ENCODE measurements at places on chromosomes 1 and 21.
A peak's percentile ranks its signal among the peaks of the same experiment; 100 is the strongest.

GRCh38 chr1:201423655-201424054 lies 2.1 kb upstream of the TNNI1 start:
- DNase-seq: no peak

GRCh38 chr1:171484760-171485374 lies 463 bp upstream of the PRRC2C start:
- DNase-seq: peak; percentile 5

DNA sequence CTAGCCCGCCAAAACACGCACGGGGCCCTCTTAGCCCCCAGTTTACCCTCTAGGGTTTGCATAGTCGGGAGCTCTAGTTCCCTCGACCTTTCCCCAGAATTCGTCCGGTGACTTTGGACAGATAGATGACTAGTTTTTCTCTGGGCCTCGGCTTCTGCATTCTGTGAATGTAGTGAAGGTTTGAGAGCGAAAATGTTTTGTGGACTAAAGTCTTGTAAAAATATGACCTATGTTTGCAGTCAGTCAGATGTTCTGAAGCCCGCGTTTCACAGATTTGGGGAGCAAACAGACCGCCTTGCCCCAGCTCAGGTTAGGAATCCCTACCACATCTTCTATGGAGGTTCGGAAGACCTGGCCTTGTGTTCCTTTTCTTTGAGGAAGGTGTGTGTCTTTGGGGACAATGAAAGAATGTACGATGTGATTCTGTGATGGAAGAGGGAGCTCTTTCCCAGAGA lies 401 bp downstream of the UQCRH start:
- DNase-seq: no peak

GRCh38 chr21:46111857-46112724 lies 14.2 kb downstream of the COL6A2 start:
- DNase-seq: no peak

- no peak for DNase-seq
These were observed 389.7 kb upstream of the RUNX1 start for GRCh38 chr21:35438643-35439404.

DNA sequence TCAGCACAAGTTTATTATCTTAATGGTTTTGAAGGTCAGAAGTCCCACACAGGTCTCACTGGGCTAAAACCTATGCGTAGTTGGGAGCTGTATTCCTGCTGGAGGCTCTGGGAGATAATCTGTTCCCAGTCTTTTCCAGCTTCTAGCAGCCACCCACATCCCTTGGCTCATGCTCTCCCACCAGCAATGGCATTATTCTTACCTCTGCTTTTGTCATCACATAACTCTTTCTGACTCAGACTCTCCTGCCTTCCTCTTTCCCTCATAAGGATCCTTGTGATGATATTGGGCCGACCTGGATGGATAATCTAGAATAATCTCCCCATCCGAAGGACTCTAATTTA lies 122.2 kb upstream of the PRDX6 start:
- no peak for DNase-seq

- DNase-seq: no peak
These were observed 76.0 kb downstream of the POFUT2 start for GRCh38 chr21:45211661-45212060.

GRCh38 chr1:202952818-202953217 lies 5.3 kb downstream of the ADIPOR1 start:
- DNase-seq: peak; percentile 84

DNA sequence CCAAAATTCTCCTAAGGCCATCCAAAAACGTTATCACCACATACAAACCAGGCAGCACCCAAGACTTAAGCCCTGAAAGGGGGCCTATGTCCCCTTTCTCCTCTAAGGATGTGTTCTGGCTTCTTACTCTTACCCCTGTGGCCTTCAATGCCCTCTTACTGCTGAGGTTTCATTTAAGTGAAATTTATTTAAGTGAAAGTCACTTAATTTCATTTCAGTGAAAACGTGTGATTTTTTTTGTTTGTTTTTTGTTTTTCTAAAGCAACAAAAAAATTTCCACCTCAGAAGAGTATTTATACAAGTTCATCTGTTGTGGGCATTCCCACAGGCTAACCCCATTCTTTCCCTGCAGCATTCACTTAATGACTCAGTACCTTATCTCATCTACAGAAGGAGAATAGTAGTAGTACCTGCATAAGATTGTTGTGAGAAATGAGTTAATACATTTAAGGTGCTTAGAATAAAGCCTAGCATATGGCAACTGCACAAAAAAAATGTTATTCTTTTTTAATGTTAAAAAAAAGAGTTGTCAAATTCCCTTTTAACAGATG lies 220.6 kb downstream of the CHRM3 start:
- DNase-seq: no peak

- DNase-seq: no peak
These were observed 22.7 kb upstream of the ACTL8 start for GRCh38 chr1:17732475-17732874.

DNA sequence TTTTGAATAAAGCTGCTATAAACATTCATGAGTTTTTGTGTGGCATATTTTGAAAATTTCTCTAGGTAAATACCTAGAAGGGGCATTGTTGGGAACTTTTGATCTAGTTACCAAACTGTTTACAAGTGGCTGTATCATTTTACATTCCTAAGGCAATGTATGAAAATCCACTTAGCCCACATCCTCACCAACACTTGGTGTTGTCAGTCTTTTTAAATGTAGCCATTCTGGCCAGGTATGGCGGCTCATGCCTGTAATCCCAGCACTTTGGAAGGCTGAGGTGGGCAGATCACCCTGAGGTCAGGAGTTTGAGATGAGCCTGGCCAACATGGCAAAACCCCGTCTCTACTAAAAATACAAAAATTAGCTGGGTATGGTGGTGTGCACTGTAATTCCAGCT lies 5.9 kb upstream of the KCNE2 start:
- DNase-seq: no peak

GRCh38 chr1:212430416-212430815 lies 2.3 kb upstream of the NENF start:
- no peak for DNase-seq

- no peak for DNase-seq
These were observed 66.3 kb upstream of the DIRAS3 start for GRCh38 chr1:68116643-68117235.

DNA sequence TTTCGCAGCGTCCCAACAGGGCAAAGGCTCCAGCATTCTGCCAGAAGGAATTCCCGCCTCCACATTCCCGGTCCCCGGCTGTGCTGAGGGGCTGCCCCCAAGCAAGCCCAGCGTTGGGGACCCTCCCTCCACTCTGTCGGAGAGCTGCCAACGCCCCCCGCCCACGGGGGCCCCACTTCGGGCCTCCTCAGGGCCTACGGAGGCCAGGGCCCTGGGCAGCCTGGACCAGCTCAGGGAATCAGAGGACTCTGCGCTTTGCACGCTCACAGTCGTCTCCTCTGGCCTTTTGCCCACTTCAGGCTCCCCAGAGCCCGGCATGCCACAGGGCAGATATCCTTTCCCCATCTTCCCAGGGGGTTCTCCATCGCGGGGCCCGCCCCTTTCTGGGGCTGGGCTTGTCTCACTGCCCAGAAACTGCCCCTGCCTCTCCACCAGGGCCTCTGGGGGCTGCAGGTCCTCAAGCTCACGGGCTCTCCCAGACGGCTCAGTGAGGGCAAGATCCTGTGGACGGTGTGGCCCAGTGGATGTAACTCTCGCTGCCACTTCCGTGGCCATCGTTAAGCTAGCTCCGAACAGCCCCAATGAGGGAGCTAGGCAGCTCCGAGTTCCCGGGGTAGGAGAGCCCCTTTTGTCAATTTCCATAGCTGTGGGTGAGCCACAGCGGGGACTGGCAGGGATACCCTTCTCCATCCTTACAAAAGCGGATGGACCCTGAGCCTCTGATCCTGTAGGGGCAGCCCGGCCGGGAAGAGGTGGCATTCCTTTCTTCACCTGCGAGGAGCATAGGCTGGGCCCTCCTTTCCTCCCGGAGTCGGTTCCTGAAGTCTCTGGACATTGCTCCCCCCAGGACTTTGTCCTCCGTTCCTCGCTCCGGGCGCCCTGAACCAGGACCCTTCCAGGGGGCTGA lies 2.8 kb downstream of the ITPKB start:
- no peak for DNase-seq

- DNase-seq: peak; percentile 29
These were observed 16.6 kb upstream of the ZSCAN20 start for GRCh38 chr1:33455539-33456501.

DNA sequence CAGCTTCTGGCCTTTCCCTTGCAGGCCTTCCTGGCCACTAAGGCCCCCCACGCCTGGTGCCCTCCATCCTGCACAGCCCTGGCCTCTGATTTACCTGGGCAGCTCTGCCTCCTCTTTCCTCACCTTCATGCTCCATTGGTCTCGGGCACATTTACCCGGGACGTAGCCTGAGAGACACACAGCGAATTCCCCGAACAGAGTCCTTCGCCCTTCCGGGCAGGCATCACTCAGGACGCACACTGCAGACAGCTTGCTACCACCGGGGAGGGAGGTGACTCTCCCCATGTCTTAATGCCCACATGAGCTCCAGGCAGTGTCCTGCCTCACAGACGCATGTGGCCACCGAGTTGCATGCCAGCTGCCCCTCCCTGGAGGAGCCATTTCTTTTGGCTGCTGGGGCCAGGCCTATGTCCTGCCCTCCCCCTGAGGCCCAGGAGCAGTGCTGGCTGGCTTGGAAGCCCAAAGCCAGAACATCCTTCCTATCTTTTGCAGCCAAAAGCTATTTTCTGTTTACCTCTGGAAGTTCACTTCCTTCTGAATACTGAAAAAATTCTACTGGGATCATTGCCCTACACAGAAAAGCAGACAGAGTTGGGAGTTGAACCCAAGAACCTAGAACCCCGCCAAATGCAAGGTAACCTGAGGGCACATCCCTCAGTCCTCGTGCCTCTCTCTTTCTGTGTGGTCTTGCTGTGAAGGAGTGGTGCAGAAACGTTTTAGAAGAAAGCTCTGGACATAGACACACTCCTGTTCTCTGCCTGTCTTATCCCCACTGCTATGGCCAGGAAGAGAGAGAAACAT lies 209.5 kb downstream of the TOMM20 start:
- DNase-seq: no peak

DNA sequence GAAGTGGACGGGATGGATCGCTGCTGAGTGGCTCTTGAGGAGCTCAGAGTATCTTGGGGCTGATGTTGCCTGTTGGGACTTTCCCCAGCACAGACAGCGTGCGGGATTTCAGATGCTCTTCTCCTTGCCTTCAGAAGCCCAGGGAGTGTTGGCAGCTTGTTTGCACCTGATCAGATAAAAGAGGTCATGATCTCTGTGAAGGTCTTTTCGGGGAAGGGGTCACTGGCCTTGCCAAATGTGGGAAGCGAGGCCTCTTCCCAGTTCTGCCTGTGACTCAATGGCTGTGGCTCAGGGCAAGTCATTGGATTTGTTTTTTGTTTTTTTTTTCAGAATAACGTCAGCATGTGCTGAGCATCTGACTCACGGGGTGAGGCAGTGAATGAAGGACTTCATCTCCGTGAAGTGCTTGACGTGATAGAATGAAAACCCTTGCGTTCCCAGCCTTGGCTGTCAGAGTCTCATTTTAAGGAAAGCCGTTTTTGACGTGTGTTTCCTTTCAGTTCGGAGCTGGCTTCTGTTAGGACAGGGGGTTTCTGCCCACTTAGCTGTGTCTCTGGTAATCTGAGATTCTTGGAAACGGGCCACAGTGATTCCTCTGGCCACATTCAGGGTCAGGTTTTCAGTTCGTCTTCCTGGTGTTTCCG lies 46.7 kb downstream of the GALNT2 start:
- peak; percentile 27 for DNase-seq

DNA sequence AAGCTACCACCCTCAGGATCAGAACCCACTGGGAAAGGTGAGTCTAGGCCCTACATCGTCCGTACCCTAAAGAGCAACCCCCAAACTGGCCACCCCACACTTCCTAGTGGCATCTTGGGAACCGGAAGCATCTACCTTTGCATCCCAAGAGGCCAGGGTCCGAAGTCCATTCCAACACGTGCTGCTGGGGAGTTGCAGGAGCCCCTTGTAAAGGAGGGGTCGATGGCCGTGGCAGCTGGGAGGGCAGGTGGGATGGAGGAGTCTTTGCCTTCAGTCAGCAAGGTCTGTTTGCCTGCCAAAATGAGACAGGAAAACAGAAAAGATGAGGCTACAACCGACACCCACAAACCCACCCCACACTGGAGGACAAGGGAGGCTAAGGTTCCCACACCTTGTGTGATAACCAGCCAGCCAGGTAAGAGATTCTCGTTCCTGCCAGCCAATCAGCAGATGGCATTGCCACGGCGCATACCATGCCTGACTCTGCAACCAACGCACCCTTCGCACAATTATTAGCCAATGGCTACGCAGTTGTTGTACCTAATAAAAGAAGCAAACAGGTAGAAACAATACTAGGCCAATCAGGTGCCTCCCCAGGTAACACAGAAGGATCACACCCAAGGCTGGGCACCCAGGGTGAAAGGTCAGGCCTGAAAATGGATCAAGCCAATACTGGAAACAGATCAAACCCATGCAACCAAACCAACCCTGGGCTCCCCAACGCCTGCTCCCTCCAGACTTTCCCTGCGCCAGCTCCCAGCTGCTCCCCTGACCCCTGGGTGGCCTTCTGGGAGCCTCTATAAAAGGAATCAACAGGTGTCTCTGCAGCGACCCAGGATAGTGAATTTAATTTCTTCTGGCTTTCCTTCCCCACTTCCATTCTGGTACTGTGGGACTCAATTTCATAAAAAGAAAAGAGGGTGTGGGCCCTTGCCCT lies 35.6 kb downstream of the CASZ1 start:
- DNase-seq: no peak

DNA sequence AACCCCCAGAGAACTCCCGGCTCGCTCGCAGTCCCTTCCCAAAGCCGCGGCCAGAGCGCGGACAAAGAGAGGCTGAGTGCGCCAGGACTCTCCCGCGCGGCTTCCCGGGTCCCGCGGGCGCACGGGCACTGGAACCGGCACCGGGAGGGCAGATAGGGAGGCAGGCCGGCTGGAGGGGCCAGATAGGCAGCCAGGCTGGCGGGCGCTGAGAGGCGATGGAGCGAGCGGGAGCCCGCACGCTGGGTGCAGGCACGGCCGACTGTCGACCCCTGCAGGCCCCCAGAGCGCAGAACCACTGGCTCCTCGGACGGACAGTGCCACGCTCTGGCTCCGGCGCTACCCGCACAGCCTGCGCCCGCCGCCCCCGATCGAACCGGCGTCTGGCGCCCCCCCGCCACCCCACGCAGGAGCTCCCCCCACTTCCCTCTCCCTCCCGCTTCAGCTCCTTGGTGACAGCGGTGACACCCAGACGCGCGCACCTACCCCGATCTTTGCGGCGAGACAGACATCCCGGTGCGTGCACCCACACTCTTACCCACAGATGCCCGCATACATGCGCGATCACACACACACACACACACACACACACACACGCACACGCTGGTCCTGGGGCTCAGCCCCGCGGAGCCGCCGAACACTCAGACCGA lies 534 bp downstream of the SLC6A9 start:
- DNase-seq: no peak

- no peak for DNase-seq
These were observed 8.8 kb upstream of the FGGY start for GRCh38 chr1:59288046-59288445.

DNA sequence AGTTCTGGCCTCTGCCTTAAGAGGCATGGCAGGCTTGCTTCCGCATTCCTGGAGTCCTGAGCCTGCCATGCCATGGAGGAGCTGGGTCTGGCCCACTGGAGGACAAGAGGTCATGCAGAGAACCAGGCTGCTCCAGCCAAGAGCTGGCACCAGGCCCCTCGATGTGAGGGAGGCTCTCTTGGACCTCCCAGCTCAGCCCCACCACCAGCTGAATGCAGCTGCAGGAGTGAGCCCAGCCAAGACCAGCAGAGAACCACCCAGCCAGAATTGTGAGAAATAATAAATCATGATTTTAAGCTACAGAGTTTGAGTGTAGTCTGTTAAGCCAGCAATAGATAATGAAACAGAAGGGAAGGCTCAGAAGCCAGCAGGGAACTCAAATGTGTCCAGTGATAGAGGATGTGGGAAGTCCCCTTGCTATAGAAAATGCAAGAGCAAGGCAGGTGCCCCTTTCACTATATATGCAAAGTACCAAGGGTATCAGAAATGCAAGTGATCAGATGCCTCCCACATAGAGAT lies 118.4 kb downstream of the HIVEP3 start:
- DNase-seq: no peak
